GM12892 (cell line): ENCODE measurements at places on chromosomes 12 and 14.

DNA sequence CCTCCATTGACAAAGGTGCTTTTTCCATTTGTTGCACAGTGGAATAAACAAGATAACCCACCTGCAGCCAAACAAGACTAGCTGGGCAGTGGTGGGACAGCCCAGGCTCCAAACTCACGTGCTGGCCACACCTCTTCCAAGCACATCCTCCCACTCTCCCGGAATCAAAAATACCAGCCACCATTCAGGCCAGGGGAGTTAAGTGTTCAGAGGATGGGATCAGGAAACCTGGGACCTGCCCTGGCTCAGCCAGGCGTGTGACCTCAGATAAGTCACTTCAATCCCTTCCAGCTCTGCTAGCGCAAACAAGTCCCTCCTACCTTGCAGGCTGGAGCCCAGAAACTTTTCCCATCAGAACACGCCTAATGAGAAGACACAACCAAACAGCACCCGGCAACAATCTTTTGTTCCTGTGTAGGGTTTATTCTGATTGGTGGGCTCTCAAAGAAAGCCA is 43.3 kb downstream of the ACTN1 start:
- no peak for DNase-seq

DNA sequence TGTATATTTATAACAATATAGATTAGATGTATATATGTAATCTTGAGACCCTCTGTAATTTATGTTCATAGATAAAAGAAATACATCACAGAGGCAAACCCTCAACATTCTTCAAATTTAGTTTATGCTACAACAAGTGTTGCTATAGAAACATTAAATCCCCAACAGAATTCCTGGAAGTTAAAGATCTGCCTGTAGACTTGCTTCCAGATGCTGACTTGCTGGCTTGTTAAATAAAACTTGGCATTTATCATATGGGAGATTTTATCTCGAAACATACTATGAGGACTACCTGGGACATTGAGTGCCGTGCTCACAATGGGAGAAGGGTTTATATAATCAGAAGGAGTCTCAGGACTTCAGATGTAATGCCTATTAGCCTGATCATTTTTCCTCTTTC is 136.3 kb upstream of the PLXNC1 start:
- no peak for DNase-seq

- DNase-seq = no peak
These were observed 87.2 kb downstream of the CEP83 start for GRCh38 chr12:94372461-94372860.

GRCh38 chr12:121226399-121226798 is 16.5 kb downstream of the P2RX4 start:
- DNase-seq = no peak

DNA sequence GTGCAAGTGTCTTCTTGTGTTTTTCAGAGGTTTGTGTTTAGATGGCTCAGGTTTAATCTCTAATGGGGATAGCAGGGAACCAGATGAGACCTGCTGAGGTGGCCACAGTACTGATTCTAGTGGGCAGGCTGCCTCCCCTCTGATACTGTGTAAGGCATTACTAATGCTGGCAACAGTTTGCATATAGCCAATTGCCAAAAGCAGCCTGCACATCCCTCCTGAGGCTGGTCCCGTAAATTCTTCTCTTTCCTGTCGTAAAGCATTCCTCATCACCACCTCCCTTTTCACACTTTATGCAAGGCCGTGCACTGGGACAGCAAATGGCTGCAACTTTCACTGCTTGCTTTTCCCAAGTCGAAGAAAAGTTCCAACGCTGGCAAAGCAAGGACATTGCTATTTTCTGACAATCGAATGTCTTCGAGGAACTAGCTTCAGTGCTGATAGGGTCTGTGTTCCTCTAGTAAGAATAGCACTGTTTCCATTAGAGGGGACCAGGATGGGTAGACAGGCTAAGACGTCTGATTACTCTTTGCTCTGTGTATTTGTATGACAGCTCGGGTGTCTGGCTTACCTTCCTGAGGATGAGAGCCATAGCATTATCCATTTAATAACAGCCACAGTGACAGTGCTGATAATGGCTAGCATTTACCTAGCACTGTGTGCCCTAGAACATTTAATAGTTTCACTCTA is 178.2 kb upstream of the HIF1A start:
- no peak for DNase-seq

- no peak for DNase-seq
These were observed 3.4 kb downstream of the SLC22A17 start for GRCh38 chr14:23349156-23349845.

DNA sequence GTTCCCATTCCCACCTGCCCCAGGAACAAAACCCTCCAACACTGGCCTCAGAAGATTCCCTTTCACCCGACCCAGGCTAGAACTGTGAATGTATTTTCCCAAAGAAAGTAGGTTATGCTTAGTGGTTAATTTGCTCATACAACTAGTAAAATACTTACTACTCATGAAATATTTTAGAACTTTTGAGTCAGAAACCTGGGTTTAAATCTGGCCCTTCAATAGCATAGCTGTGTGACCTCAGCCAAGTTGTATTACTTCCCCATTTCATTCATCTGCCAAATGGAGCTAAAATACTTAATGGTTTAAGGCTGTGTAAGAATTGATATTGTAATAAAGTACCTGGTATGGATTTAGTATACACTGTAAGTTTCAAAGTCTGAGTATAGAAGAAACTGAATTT is 69.1 kb upstream of the DNM1L start:
- no peak for DNase-seq

DNA sequence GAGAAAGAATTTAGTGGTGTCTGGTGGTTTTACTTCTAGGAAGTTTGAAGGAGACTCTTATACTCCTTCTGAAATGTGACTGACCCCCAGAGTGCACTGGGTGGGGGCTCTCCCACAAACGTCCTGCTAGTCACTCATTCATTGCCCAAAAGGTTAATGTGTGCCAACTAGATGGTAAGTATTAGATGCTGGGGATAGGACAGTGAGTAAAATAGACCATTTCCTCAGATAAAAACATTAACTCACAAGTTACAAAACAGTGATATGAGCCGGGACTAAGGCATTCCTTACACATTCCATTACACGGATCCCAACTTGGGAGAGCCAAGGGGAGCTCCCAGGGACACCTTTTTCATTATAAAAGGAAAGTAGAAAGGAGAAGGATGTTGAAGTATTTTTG is 185.1 kb downstream of the ATXN7L3B start:
- DNase-seq = no peak

DNA sequence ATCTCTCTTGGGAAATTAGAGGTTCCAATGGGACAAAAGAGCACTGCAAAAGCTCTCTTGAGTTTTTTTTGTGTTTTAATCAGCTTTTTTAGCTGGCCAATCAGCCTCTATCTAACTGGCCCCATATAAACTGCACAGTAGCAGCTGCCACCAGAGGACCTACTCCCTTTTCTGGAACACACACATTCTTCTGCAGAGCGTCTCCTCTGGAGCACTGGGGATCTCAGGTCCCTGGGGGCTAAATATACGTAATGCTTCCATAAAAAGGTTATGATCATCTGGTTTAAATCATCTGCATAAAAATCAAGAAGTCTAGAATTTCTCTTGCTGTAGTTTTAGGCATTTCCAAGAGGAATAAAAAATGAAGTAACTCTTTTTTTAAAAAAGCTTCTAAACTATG is 32.3 kb downstream of the TSPAN8 start:
- DNase-seq = no peak

- DNase-seq = no peak
These were observed 482.8 kb upstream of the TBX3 start for GRCh38 chr12:115166698-115167315.

DNA sequence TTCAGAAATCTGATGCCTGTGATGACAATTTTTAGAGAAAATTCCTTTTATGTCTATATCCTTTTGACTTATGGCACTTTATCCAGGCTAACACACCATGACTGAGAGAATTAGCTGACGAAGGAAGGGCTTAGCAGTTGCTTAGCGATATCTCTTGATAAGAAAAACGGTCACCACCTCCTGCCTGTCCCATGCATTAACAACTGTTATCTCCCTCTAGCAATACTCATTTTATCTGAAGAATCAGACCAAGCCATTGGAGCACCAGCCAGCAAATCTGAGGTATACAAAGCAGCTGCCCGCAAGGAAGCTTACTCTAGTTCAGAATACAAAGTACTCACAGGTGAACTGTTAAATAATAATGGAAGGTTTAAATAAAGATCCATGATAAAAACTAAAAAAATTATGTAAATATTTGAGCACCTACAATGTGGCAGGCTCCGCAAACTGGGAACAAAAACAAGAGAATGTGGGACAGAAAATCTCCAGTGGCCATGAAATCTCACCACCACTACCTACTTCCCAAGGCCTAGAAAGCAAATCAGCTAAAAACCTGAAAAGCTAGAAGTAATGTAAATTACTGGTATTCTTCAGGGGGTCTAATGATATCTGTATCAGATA is 24.3 kb downstream of the PPM1H start:
- no peak for DNase-seq

DNA sequence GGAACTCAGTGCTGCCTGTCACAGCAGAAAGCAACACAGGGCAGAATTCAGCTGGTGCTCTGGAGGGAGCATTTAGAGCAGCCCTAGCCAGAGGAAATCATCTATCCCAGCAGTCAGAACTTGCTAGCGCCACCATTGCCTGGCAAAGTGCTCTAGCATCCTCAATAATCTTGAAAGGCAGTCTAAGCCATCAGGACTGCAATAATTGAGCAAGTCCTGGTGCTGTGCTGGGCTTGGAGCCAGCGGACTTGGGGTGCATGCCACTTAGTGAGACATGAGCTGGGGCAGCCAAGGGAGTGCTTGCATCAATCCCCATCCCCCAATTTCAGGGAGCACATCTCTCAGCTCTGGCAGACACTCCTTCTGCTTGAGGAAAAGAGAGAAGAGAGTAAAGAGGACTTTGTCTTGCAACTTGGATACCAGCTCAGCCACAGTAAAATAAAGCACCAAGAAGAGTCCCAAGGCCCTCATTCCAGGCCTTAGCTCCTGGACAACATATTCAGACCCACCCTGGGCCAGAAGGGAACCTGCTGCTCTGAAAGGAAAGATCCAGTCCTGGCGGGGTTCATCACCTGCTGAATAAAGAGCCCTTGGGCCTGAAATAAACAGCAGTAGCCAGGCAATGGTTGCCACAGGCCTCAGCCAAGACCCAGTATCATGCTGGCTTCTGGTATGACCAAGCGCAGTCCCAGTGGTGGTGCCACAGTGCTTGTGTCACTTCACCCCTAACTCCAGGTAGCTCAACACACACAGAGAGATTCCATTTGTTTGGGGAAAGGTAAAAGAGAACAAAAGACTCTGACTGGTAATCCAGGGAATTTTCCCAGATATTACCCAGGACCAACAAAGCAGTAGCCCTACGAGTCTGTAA is 44.5 kb upstream of the ZDHHC17 start:
- no peak for DNase-seq

DNA sequence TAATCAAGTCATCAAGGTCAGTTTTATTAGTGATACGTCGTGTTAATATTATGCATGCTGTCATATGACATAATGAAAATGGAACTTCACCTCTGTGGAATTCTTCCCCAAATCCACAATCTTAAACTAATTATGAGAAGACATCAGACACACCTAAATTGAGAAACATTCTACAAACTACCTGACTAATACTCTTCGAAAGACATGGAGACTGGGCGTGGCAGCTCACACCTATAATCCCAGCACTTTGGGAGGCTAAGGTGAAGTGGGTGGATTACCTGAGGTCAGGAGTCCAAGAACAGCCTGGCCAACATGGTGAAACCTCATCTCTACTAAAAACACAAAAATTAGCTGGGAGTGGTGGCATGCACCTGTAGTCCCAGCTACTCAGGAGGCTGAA is 33.3 kb upstream of the KRAS start:
- DNase-seq = no peak

DNA sequence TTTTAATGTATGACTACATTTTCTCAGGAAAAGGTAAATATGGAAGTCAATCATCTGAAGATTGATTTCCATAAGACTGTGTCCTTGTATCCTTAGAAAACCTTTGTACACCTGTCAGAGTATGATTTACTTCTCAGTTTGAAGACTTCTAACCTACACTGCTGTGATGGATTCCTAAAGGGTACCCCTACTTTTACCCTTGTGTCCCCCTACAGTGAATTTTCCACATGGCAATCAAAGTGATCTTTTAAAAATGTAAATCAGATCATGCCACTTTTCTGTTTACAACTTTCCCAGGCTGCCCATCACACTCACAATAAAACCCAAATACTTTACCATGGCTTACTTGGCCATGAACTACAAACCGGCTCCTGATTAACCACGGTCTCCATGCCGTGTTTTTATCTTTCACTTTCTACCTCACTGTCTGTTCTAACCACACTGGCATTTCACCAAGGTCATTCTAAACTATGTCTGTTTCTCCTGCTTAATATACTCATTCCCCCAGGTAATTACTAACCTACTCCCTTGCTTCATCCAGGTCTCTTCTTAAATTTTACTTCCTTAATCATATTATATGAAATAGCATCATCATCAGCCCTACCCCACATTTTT is 8.1 kb downstream of the DNAI7 start:
- no peak for DNase-seq

DNA sequence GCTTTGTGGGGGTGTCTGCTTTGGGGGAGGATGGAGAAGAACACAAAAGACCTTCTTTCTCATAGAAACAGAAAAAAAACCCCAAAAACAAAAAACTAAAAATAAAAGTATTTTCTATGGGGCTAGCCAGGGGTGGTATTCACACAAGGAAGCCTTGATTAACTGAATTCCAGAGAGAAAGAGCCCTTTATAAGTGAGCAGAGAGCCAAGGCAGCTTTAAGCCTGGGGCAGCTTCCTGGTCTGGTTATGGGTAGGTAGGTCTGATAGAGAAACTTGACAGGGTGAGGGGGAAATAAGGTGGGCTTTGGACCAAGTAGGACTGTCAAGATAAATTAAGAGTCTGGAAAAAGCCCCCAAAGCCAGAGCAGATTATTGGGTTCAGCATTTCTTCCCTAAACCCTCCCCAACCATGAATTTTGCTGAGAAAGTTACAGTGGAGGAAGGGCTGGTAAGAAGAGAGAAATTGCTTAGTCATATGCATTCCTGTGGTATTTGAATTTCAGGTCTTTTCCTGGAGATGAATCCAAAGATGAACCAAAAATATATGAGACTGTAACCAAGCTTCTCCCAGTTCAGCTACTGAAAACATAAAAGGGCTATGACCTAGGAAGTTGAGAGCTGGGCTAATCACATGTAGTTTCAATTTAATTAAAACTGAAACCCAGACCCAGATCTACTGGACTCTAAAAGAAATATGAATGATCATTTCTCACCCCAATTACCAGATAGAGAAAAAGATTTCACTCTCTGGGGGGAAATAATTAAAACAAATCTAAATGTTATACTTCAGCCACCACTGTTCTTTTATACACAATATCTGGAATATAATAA is 144.8 kb downstream of the TBC1D30 start:
- no peak for DNase-seq
